ENCODE measurements at places on chromosomes 3 and 15.
A peak's percentile ranks its signal among the peaks of the same experiment; 100 is the strongest.

DNA sequence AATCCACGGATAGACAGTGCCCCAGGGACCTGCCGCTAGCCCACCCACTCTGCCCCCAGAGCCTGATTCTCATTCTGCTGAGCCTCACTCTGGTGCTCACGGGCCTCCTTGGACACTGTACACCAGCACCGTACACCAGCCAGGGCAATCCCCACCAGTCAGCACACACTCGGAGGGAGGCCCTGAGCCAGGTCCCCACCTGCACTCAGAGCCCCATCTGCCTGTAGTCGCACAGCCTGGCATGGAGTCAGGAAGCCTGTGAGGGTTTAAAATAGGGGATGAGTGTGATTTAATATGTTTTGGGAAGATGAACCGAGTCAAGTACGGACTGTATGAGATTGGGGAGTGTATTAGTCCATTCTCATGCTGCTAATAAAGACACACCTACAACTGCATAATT, 223.0 kb downstream of the SLCO3A1 start:
- DNase-seq = no peak

DNA sequence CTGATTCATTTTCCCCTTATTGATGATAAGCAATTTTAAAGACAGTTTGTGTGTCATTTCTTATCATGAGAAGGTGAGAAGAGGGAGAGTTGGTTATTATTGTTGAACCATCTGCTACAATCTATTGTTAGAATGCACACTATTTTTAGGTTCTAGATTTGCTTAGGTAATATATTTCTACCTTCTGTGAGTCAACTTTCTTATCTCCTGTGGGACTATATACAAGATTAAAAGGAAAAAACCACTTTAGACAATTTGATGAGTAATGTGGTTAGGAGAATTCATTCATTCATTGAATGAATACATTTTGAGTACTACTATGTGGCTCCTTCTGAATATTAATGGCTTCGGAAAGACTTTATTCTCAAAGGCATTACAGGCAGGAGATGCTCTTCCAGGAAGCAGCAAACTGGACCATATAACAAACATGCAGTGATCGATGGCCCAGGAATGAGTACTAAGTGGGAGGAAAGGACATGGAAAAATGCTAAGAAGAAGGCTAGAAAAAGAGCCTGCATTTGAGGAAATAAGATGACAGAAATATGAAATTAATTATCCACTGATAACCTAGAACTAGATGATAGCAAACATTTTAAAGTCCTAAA, 22.4 kb downstream of the SPTSSB start:
- DNase-seq = no peak

DNA sequence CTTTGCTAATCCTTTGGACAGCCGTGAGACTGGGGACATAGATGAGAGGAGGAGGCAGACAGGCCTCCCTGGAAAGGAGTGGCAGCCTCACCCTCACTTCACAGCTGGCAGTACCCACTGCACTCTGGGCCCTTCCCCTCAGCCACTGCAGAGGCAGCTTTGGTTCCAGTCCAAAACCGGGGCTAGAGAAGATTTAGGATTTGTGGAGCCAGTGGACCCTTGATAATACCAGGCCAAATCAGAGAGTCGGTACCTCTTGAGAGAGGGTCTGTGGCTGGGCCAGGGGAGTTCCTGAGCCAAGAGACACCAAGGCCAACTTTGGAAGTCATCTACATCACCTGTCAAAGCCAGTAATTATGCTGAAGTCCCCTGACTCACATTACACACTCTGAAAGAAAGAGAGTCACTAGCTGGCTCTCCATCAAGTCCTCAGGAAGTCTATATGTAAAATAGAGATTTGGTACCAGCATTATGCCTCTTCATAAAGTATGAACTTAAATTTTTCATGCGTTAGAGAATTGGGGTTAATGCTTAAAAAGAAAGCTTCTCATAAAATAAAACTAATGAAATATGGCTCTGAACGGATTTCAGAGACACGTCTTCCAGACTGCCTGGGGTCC, 244.1 kb upstream of the SEMA6D start:
- no peak for DNase-seq

DNA sequence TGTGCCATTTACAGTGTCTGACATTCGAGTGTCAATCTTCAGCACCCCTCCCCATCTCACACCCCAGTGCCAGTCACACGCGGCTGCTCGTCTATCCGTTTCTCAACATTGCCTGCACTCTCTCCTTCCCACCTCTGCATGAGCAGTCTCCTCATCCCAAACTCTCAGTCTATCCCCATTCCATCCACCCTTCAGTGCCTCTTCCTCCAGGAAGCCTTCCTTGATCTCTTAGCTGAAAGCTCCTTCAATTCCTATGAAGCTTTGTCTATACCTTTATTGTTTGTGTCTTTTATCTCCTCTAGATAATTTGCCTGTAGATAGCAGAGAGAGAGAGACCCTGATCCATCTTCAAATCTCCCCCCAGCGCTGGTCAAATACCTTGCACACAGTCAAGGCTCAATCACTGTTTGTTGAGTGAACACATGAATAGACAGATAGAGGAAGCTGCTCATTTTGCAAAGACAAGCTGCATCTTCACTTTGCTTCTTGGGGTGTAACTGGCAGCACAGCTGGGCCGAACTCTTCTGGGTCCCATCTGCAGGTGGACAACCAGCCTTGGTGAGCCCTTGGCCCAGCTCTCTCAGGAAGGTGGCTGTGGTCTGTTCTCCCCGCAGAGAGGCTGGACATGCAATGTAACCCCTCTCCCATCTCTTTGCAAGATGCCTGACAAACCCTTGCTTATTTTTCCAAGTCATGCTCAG, 52.8 kb downstream of the ITGA11 start:
- no peak for DNase-seq

DNA sequence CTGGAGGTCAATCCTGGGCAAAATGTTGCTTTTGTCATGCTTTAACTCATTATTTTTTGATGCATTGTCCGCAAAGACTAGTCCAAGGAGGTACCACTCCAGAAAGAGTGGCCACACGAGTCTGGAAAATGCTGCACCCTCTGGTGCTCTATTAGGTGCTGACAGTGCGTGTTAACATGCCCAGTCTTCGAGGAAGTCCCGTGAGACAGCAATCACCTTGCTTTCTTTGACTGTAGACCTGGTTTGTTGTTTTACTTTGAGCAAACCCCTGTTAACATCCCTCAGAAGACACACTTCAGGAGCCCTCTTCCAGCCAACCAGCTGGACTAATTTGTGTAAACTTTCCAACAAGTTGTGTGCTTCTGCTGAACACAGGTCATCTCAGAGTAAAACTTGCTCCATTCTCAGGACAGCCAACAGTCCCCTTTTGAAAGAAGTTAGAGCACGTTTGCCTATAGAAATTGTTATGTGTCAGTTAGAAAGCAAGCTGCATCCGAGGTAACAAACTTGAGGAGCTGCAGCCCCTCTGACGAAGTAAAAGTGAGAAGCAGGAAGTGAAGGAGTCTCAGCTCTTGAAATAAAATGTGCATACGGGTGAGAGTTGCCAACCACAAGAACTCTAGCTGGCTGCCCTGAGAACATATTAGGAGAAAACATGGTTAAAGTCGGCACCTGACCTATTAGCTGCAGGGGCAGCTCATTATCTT, 205.0 kb downstream of the LPP start:
- DNase-seq = no peak

GRCh38 chr15:38504680-38505467, 50.9 kb downstream of the FAM98B start:
- no peak for DNase-seq

- DNase-seq = no peak
Observed at GRCh38 chr15:56608140-56608778, 125.0 kb downstream of the ZNF280D start.

DNA sequence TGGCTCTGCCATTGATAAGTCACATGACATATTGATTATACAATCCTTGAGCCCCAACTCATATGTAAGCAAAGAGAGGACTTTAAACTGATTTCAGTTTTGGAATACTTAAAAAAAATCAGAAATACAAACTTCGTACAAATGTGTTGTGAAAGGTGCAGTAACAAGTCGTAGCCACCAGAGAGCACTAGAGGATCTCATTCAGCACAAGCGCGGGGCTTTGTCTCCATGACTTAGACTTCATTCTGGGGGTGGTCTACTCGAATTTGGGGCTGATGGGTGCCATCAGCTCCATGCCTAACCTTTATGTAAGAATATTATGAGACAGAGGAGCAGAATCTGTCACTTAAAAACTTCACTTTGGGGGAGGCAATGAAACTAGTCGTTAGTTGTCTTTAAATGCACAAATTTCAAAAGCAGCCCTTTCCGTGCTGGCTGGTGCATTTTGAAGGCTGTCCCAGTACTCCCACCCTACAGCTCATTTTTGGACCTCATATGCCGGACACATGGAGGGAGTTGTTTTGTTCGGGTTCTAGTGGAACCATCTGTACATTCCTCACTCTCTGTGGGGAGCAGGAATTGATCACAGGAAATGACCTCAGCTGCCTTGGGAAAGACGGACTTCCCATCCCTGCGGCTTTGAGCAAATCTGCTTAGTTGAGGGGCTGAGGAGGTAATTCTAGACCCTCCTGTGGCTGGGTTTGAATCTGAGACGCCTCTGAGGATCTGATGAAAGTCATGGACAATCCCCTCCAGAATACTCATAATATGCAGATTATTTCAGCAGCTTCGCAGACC, 27.5 kb upstream of the MASP1 start:
- DNase-seq = peak; percentile 33

DNA sequence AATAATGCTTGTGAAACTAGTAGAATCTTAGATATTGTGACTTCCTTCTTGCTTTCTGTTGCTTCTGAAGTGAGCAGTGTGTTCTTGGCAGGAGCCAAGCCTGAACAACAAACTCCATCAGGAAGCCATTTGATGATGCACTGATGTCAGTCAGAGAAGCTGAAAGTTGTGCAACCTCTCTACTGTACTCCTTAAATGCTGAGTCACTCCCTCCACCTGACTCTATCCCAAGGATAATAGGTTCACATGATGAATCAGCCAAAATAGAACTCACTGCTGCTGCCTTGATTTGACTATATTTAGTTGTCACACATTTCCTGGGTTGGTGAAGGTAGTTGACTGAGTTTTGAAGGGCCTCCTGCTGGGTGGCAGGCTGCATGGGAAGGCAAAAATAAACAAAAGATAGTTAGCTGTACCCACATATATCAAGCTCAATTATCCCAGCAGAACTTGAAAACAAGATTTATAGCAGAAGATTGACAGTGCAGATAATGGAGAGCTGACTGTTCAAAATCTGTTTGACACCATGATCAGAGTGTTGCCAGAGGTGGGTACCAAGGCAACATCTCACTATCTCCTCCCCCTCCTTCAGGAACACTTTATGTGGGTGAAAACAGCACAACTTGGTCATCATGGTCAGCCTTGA, 328.4 kb upstream of the DPH6 start:
- DNase-seq = no peak

- no peak for DNase-seq
Observed at GRCh38 chr3:42339321-42339720, 71.1 kb downstream of the LYZL4 start.

Data from omental fat pad (tissue), 4 donors.